Neural progenitor cell (in vitro differentiated cells): ENCODE measurements at places on chromosomes 7 and 10. TPM values are rescaled to one million over a fixed set of nuclear protein-coding genes. Genes with fewer than 3 reads are reported as not detected.

RBM28 gene
- total RNA-seq = 33.4 and 33.5 TPM in 2 replicates

DNA sequence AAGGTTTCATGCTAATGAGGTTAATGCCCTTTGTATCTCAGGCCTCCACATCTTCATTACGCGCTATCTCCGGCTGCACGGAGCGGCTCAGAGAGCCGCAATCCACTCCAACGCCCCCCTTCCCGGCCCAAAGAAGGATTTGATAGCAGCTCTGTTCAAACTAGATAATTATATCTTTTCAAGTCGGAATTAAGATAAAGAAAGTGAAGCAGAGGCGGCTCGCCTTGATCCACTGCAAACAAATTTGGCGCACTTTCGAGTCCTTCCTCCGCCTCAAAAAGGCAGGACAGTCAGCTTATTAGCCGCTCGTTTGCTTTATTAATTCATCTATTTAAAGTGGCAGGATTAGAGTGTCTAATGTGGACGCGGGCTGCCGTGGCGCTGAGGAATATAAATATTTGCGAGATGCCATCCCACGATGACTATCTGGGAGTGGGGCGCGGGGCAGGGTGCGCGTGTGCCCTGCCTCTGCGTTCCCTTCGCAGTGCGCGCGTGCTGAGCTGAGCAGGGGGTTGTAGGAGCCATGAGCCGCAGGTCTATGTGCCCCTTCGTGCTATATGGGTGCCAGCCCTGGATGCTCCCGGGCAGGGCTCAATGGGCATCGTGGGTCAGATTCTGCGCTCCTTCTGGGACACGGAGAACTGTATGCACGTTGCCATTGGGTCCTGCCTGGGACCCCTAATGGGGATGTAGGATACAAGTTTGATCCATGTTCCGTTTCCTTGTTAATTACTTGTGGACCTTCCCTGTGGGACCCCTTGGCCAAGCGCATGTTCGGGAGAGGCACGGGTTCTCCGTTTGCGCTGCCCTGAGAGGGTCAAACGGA, 9.0 kb downstream of the EMX2 start:
- no peaks in the 10 kb centered on the region for H3K36me3 ChIP-seq
- H3K4me3 ChIP-seq = peak overlapping the region; percentile 45
- peaks cover 75% of the 10 kb centered on the region for H3K4me1 ChIP-seq
- DNase-seq = peak; percentile 90
- H3K27ac ChIP-seq = no peak overlapping the region

DNA sequence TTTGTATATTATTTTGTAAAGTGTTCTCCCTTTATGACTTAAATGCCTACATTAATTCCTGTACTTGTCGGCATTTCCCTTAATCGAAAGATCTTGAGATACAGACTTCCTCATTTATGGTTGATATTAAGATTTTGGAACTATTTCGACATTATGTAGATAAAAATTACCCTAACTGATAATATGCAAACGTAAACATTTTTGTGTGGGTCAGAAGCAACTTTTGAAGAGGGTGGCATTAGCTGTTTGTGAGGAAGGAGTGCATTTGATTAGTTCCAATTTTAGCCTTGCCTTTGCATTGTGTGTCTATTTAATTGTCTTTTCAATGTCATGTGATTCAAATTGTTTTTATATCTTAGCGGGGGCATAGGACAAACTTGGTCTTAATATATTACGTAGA, 114.7 kb downstream of the BICC1 start:
- no peaks in the 10 kb centered on the region for H3K36me3 ChIP-seq
- peaks cover 6% of the 10 kb centered on the region for H3K4me1 ChIP-seq
- H3K4me3 ChIP-seq = no peak overlapping the region

DNA sequence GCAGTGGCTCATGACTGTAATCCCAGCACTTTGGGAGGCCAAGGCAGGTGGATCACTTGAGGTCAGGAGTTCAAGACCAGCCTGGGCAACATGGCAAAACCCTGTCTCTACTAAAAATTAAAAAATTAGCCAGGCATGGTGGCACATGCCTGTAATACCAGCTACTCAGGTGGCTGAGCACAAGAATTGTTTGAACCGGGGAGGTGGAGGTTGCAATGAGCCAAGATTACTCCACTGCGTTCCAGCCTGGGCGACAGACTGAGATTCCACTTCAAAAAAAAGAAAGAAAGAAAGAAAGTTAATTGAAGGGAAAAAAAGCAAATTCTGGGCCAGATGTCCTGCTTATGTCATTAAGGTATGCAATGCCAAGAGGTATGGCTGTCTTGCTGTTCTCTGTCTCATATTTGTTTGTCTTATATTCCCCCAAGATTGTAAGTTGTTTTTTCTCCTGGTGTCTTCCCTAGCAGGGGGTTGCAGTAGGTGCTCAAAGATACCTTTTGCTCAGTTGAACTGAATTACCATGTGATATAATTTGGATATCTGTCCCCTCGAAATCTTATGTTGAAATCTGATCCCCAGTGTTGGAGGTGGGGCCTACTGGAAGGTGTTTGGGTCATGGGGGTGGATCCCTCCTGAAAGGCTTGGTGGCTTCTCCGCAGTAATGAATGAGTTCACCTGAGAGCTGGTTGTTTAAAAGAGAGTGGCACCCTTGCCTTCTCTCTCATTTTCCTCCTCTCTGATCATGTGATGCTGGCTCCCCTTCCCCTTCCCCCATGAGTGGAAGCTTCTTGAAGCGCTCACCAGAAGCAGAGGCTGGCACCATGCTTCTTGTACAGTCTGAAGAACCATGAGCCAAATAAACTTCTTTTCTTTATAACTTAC, 60.9 kb downstream of the MYOF start:
- H3K4me3 ChIP-seq = no peak overlapping the region
- H3K27me3 ChIP-seq = no peaks in the 10 kb centered on the region
- DNase-seq = no peak
- H3K27ac ChIP-seq = no peak overlapping the region

DNA sequence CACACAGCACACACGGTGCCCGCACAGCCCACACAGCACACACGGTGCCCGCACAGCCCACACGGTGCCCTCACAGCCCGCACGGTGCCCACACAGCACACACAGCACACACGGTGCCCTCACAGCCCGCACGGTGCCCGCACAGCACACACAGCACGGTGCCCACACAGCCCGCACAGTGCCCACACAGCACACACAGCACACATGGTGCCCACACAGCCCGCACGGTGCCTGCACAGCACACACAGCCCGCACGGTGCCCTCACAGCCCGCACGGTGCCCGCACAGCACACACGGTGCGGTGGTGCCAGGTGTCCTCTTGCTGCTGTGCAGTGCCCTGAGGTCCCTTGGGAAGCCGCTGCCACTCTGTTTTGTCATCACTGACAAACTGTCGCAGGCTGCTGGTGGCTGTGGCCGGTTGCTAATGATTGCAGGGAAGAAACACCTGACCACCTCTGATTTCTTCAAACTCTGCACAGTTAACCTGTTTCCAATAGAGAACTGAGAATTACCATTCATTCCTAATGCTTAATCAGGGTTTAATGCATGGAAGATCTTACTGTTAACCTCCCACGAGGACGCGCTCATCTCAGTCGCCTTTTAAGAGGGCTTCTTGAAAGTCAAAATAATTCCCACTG, 66.9 kb downstream of the GLRX3 start:
- H3K36me3 ChIP-seq = no peaks in the 10 kb centered on the region
- H3K27ac ChIP-seq = no peak overlapping the region
- no peak for DNase-seq
- no peak overlapping the region for H3K4me3 ChIP-seq
- no peaks in the 10 kb centered on the region for H3K27me3 ChIP-seq

DNA sequence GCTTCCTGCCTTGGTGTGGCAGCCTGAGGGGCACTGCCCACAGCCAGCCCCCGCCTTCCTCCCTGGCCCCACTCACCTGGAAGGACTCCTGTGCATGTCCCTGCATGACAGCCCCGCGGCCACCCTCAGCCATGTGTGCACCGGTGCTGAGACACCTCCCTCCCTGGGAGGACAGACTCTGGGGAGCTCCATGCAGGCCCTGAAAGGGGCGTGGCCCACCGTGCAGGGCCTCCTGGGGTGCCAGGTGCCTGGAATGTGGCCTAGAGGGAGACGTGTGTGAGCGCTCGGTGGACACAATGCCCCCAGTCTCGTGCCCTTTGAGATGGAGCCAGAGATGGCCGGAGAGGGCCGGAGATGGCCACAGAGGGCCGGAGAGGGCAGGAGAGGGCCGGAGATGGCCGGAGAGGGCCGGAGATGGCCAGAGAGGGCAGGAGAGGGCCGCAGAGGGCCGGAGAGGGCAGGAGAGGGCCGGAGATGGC, 59.1 kb upstream of the PPP2R2D start:
- H3K4me1 ChIP-seq = no peaks in the 10 kb centered on the region
- no peak overlapping the region for H3K4me3 ChIP-seq
- DNase-seq = peak; percentile 29
- no peak overlapping the region for H3K27ac ChIP-seq
- H3K27me3 ChIP-seq = no peaks in the 10 kb centered on the region

HOXA5 gene
- not detected in 2 replicates for total RNA-seq

DNA sequence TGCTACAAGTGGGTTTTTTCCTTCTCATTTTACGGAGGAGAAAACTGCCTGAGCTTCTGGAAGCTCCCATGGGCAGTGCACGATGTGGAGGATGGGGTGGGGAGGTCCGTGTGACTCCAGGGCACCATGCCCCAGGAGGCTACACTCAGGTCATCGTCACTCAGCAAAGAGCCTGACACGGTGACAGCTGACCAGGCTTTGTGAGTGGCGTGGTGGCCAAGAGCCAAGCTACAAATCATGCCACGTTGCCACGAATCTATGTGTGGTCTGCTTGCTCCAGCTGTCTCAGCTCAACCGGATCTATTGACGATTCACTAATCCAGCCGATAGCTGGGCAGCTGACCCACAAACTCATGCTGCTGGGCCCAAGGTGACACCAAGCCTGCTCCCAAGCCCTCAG, 27.6 kb upstream of the C10orf71 start:
- H3K4me3 ChIP-seq = no peak overlapping the region
- no peaks in the 10 kb centered on the region for H3K4me1 ChIP-seq
- no peak overlapping the region for H3K27ac ChIP-seq
- H3K36me3 ChIP-seq = no peaks in the 10 kb centered on the region

DDX56 gene
- 61.0 and 67.5 TPM in 2 replicates for total RNA-seq

SLC18A3 gene
- not detected in 2 replicates for total RNA-seq

ITIH5 gene
- 0.84 and 1.1 TPM in 2 replicates for total RNA-seq
